ENCODE measurements at places on chromosomes 12 and 14.

GRCh38 chr12:64667793-64668192, 57.5 kb downstream of the RASSF3 start:
- DNase-seq = no peak

GRCh38 chr14:61154641-61155040, 126.5 kb downstream of the TMEM30B start:
- no peak for DNase-seq

DNA sequence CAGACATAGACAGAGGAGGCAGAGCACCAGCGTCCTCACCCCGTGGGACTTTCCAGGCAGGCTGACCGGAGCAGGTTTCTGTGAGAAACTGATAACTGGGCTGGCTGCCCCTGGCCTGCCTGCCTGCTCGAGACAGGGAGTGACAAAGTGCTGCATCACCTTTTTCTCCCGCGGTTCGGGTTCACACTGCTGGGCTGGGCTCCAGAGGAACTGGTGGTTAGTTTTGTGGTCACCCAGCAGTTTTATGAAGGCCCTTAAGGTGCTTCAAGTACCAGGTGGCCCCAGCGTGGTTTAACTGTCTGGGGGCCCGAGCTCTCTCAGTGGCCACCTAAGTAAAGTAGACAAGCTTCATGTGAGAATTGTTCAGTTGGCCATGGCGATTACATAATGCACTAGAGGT, 1073.6 kb downstream of the BCL11B start:
- no peak for DNase-seq

DNA sequence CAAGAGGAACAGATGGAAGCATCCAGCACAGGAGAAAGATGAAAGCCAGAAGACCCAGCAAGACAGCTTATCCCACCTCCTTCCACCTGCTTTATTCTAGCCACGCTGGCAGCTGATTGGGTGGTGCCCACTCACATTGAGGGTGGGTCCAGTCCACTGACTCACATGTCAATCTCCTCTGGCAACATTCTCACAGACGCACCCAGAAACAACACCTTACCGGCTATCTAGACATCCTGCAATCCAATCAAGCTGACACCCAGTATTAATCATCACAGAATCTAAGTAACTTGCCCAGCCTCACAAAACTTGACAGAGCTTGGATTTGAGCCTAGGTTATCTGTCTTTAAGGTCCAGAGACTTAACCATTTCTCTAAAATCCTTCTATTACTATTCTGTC, 208.9 kb downstream of the PAH start:
- no peak for DNase-seq

- DNase-seq = no peak
Observed at GRCh38 chr12:114692186-114693058, 8.4 kb upstream of the TBX3 start.

DNA sequence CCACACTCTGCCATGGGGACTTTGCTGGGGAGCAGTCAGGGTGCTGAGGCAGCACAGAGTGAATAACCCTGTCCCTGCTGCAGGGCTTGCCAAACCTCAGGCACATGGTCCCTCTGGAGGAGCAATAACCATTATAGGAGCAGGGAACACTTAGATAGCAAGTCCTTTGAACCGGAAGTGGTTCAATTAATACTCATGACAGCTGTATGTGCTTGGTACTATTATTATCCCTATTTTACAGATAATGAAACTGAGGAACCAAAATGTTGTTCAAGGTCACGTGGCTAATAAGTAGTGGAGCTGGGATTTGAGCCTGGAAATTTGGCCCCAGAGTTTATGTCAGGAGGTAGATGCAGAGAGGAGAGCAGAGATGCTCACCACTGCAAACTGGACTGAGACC, 49.0 kb downstream of the RFX4 start:
- no peak for DNase-seq

DNA sequence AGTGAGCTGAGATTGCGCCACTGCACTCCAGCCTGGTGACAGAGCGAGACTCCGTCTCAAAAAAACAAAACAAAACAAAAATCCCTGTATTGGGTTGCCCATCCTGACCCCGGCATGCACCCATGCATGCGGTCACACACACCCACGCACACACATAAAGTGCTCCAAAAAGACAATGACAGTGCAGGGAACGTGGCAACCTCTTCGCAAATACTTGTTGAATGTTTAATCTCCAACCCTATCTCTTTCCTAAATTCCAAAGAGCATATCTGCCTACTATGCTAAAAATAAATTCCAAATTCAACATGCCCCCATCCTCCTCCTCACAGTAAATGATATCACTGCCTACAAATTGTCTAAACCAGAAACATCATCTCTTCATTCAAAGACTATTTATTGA, 13.5 kb downstream of the SLC7A7 start:
- no peak for DNase-seq

DNA sequence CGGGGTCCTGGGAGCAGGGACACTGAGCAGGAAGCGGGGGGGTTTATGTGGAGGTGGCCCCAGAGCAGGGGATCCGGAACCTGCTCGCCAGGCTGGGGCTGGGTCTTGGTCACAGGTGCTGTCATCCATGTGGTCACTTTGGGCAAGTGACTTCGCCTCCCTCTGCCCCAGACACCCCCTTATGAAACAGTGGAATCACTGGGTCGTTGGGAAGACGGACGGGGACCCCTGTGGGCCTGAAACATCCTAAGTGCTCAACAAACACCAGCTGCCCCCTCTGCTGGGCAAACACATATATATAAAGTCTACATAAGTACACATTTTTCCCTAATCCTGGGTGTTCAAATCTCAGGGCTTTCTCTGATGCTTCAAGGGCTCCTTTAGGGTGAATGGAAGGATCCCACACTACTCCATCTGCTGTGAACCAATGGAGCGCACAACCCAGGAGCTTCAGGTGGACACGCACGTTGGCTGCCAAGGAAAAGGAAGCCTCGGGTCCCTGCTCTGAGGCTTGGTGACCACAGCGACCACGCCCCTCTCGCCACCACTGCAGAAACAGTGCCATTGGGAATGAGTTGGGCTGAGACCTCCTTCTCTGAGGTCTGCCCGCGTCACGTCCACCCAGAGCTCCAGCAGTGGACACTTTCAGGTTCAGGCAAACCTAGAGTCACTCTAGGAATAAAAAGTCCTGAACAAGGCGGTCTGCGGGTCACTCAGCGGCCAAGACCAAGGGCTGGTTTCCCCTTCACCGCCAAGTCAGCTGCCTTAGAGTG, 54.6 kb downstream of the CDC42BPB start:
- DNase-seq = no peak

DNA sequence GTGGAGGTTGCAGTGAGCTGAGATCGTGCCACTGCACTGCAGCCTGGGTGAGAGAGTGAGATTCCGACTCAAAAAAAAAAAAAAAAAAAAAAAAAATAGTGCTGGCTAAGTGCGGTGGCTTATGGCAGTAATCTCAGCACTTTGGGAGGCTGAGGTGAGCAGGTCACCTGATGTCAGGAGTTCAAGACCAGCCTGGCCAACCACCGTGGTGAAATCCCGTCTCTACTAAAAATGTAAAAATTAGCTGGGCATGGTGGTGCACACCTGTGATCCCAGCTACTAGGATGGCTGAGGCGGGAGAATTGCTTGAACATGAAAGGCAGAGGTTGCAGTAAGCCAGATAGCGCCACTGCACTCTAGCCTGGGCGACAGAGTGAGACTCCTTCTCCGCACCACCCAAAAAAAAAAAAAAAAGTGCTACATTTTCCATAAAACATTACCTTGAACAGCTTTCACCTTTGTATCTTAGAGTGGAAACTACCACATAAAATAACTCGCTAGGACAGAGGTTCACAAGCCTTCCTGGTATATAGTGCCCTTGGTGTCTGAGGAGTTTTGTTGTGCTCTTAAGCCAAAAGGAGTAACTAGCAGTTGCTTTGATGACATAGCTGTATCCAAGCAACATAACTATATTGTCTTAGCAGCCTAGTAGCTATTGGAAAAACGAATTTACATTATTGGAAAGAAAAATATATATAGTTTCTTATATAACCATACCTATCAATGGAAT, 11.1 kb downstream of the PTGES3 start:
- DNase-seq = no peak
